Dermis microvascular lymphatic vessel endothelial cell (primary cell): ENCODE measurements at places on chromosomes 3 and 15. TPM values are rescaled to one million over a fixed set of nuclear protein-coding genes. Genes with fewer than 3 reads are reported as not detected.

The STAB1 gene
- total RNA-seq = 117 and 330 TPM in 2 replicates

The LZTFL1 gene
- total RNA-seq = 6.0 and 8.6 TPM in 2 replicates

The CORO2B gene
- 0.77 and 2.9 TPM in 2 replicates for total RNA-seq

The ADAMTSL3 gene
- 22.2 and 26.2 TPM in 2 replicates for total RNA-seq

The NTRK3 gene
- not detected in 2 replicates for total RNA-seq

The TMIE gene
- total RNA-seq = under 0.01 TPM in 1 of 2 replicates, not detected in the other

GRCh38 chr15:62975515-62975914 lies 67.0 kb upstream of the TPM1 start:
- DNase-seq = no peak

DNA sequence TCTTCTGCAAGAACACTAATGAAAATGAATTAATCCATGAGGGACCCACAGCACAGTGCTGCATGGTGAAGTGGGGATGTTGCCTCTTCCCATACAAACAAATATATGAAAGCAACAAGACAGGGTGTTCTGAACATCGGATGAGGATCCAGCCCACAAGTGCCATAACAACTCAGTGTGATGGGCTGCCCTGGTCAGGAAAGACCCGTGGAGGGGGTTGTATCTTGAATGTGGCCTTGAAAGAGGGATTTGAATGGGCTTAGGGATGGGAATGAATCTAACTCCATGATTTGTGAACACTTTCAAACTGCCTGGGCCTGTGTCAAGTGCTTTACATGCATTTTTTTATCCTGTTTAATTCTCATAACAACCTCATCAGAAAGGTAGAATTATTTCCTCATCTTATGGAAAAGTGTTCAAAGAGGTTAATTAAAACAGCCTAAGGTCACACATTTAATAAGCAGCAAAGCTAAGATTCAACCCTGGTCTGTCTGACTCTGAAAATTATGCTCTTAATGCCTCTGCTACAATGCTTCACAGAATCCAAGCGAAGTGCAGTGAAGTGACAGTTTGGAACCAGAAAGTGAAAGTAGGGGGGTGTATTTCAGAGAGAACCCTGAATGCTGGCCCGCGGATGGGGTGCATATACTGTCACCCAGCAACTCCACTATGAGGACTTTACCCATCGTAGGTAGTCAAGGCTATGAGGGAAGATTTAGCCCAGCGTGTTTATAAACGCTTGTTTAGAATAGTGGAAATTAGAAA lies 65.6 kb upstream of the HEG1 start:
- no peak for DNase-seq

GRCh38 chr3:42459151-42459550 lies 43.3 kb upstream of the VIPR1 start:
- DNase-seq = no peak

DNA sequence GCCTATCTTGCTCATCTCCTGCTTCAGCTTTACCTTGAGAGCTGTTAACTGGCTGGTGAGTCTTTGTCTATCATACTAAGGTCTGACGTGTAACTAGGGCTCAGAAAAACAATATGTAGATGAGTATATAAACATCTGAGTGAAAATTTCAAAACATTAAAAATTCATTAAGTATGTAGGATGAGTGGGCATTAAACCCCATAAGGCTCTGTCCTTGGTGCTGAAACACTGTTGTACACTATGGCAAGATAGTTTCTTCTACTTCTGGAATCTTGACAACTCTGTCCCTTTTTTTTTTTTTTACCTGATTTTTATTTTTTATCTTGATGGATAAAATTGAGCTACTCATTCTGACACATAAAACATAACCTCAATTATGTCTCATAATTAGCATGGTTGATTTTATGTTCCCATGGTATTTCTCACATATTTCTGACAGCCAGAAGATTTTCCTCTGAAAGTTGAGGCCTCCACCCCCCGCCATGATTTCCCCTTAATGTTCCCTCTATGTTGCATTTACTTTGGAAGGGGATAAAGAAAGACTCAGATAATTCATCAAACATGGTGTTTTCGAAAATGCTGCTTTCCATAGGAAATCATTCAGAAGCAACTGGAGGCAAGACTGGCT lies 54.3 kb downstream of the DGKG start:
- peak; percentile 56 for DNase-seq

- no peak for DNase-seq
These were observed 7.3 kb downstream of the VILL start for GRCh38 chr3:37997791-37998370.

GRCh38 chr15:38671675-38672254 lies 107.2 kb upstream of the RASGRP1 start:
- no peak for DNase-seq

DNA sequence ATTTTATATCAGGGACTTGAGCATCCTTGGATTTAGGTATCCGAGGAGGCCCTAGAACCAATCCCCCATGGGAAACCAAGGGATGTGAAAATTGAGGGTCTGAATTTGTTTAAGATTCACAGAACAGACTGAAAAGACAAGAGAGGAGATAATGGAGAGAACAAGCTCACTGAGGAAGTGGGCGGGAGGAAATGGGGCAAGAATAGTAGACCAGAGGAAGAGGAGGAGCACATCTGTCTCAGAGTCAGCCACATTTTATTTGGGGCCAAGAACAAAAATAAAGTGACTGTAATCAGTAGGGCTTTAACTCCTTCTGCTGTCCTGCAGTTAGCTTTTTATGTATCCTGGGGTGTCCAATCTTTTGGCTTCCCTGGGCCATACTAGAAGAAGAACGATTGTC lies 63.8 kb downstream of the BLM start:
- DNase-seq = no peak

DNA sequence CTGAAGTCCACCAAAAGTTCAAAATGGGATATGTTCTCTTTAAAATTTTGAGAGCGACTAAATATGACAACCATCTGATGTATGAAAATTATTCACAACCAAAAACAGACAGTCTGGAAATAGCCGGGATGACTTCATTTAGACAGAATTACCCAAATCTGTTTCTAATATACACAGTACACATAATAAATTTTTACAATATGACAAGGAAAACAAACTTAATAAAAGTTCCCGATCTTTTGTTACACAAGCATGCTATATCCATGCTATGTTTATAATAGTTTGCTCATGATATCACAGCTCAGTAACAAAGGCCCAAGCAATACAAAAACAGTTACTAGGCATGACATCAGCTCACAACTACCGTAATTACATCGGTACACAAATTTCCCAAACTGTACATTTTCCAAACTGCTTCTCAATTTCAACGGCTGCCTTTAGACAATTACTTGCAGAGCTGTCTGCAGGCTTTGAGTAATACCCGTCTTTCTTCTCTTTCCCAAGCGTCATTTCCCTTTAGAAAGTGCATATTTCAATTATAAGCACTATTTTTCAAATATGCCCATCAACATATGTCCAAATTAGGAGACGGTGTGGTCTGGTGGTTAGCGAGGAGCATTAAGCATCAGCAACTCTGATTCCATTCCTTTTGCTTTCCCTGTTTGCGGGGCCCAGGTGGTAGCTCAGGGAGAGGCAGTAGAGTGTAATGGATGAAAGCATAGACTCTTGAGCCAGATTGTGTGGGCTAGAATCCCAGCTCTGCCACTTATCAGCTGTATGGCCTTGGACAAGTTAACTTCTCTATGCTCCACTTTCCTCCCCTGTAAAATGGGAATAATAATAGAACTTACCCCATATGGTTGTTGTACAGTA lies 481.2 kb downstream of the FOXP1 start:
- DNase-seq = peak; percentile 78

DNA sequence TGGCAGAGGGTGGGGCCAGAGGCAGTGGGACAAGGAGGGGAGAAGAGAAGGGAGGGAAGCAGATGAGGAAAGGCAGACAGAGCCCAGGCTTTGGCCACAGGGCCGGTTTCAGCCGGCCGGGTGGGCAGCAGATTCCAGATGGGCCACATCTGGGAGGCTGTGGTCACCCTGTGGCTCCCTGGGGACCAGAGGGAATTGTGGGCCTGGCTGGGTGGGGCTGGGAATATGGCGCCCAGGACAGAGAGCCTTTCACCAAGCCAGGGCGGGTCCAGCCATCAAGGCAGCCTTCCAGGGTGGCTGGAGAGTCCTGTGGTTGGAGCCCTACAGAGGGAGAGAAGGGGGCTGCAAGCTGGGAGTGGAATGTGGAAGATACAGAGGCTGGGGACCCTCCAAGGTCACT lies 18.9 kb downstream of the PTH1R start:
- no peak for DNase-seq

- no peak for DNase-seq
These were observed 157.8 kb downstream of the IL1RAP start for GRCh38 chr3:190671658-190672057.

DNA sequence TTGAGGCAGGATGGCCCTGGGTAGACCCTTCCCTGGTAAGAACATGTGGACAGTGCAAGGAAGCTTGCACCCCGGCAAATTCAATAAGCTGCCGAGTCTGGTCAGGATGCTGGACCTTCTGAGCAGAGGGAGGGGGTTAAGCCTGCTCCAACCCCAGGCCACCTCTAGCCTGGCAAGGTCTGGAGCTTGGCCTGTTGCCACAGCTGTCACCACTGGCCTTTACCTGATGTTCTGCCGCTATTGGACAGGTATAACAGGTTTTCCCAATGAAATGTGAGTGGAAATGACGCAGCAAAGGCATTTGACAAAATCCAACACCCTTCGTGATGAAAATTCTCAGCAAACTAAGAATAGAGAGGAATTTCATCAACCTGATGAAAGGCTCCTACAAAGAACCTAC lies 699 bp upstream of the MESP1 start:
- DNase-seq = no peak

DNA sequence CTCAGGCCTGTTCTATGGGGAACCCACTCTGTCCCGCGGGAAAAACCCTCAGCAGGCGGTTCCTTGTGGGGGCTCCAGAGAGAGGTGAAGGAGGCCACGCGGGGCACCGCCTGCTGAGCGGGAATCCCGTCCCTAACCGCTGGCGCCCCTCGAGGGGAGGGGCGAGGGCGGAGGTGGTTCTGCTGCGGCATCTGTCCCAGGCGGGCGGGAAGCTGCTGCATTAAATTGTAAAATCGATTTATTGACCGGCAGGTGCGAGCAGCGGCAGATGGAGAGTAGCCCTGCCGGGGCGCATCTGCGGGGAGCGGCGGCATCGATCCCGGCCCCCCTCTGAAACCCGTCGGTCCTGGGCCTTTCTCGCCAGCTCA lies 3.7 kb upstream of the DLL4 start:
- no peak for DNase-seq

DNA sequence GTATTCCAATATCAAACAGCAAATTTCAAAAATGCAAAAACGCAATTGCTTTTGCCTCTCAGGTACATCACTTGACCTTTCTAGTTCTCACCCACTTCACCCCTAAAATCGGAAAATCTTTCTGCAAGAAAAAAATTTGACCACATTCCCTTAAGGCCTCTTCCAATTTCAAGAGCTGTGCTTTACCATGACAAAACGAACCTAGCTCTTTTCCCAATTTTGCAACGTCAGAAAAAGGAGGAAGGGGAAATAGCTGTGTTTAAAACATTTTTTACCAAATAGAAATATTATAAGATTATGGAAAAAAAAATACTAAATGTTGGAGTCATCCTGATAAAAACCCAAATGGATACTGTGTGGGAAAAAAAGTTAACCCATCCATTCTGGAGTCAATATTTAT lies 1.1 kb upstream of the NR2C2 start:
- no peak for DNase-seq

DNA sequence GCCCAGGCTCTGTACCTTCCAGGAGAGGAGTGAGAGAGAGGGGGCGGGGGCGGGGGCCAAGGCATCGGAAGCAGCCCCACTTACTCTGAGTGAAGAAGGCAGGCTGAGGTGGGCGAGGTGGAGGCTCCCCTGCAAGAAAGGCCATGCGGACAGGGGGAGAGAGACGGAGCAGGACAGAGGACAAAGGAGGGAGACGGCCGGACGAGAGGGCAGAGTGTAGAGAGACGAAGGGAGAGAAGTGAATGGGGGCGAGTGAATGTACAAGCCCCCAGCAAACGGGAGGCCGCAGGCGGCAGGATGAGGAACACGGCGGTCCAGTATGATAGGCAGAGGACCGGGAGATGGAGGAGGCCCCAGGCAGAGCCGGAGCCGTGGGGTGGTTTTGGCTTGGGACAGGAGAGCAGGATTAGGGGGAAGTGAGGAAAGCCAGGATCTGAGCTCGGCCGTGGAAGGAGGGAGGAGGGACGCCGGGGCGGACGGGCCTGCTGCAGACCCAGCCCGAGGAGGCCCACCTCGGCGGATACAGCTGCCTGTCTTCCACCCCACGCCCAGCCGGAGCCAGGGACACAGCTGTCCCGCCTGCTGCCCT lies 38.8 kb downstream of the TNK2 start:
- DNase-seq = no peak

- DNase-seq = no peak
These were observed 14.5 kb upstream of the IL16 start for GRCh38 chr15:81182031-81182755.

DNA sequence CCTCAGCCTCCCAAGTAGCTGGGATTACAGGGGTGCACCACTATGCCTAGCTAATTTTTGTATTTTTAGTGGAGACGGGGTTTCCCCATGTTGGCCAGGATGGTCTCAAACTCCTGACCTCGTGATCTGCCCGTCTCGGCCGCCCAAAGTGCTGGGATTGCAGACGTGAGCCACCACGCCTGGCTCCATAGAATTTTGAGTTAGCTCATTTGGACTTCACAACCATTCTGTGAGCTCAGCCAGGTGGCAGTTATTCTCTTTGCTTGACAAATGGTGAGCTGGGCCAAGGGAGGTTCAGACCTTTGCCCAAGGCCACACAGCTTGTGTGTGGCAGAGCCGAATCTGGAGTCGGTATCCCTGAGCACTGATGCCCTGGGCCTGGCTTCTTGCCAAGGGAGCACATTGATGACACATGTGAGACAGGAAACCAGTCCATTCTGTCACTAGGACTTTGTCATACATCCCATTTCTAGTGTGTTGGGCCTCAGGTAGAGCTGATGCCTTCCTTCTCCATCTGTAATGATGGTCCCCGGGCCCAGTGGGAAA lies 17.6 kb downstream of the PODXL2 start:
- DNase-seq = no peak

DNA sequence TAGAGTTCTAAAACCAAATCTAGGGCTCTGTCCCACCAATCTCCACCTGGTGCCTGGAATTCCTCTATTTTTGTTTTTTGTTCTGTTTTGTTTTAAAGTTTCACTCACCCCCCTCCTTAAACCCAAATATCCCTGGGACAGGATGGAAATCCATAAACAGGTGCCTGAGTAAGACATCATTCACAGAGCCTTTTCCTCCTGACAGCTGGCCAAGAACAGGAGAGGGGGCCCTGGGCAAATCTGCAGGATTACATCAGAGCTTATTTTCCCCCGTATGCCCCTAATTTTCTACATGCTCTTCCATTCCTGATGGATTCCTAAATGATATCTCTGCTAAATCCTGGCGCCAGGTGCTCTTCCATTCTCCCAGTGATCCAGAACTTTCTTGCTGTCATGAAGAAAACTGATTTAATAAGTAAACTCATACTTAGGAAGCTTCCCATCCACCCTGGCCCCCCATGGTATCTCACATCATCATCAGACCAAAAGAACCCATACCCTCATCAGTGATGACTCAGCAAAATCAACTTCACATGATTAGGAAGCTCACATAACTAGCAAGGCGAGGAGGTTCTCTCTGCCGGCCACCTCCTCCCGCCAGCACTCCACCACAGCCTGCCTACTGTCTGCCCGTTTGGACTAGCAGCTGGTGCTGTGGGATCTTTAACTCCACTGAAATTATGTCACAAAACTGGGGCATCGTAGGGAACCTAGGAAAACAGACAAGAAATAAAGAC lies 61.0 kb downstream of the LIPC start:
- DNase-seq = no peak
